ENCODE measurements at places on chromosomes 1 and 21.

GRCh38 chr1:31181515-31182343 lies 58.0 kb downstream of the NKAIN1 start:
- DNase-seq, result no peak

GRCh38 chr1:229964281-229964680 lies 102.8 kb upstream of the GALNT2 start:
- no peak for DNase-seq

GRCh38 chr1:51058858-51059257 lies 43.2 kb upstream of the C1orf185 start:
- no peak for DNase-seq

DNA sequence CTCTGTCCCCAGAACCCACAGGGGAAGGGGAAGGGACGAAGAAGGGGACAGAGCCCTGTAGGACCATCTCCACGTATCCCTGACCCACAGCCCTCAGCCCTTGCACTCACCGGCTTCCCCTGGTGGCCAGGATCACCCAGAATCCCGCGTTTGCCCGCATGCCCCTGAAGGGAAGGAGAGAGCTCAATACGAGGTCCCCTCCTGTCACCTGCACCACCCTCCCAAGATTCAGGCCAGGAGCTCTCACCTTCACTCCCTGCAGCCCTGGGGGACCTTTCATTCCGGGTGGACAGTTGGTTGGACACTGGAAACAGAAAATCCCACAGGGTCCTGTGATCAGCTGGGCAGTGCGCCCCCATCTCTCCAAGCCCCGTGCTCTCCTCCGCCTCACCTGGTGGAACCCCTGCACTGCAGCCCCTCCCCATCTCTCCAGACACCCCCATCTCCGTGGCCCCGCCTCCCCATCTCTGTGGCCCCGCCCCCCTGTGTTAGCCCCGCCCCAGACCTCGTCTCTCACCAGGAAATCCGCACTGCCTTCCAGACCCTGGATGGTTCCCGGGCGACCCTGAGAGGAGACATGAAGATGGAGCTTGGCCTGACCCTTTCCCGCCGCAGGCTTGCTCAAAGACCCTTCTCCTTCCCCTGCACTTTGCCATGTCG lies 6.0 kb downstream of the COL9A2 start:
- no peak for DNase-seq

DNA sequence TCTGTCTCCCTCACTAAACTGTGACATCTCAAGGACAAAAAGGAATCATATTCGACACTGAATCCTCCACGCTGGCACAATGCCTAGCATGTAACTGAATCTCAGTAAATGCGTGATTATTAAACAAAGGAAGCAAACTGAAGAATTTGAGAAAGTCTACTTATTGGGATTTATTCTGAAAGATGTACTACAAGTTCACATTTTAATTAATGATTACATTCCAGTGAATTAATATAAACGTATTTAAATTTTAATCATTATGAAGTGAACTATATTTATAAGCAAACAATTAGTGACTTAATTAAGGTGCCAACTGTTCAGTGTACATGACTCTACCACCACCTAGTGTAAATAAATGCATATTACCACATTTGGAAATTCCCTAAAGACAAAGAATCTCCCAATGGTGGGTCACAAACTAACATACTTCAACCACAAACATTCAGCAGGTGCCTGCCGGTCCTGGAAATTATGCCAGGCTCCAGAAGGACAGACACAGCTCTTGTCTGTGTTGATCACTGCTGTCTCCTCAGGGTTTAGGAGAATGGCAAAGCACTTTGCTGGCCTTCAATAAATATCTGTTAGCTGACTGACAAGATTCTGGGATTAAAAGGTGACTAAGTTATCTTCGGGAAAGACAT lies 56.3 kb downstream of the SMYD3 start:
- DNase-seq, result no peak
